ENCODE measurements at places on chromosomes 5 and 9.

GRCh38 chr5:133284306-133284705 is 232.5 kb downstream of the HSPA4 start:
- ATAC-seq: no peak

- ATAC-seq: no peak
Measured at GRCh38 chr5:177427919-177428573, 1.6 kb downstream of the GRK6 start.

DNA sequence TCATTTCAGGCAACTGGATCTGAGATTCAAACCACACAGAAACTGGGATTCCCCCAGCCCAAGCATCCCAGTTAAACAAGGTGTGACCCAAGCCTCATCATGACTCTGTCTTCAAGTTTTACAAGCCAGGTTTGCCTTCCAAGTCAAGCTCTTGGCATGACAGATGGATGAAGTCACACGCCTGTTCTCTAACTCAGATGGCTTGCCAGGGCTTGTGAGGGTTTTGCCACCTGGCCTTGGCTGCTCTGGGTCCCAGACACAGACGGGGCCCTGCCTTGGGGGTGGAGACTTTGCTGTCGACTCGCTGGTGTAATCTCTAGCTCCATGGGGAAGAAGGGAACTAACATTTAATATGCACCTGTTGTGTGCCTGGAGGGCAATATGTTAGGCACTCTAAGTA is 95.8 kb upstream of the RARS1 start:
- ATAC-seq: no peak

DNA sequence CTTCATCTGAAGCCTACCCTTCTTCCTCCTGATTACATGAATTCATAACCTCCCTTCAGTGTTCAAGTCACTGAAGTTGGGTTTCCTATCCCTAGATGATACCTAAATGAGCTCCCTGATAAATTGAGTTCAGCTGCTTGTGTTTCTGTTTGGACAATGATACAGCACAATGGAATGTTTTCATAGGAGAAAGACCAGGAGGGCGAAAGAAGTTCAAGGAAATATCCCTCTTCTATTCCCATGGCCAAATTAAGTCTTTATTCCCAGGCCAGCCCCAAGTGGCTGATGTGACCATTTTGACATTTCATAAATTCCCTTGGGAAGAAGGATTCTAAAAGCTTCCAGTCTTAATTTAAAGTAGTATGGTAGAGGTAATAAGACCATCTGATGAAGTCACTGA is 555.8 kb upstream of the CLINT1 start:
- ATAC-seq: peak; percentile 90

DNA sequence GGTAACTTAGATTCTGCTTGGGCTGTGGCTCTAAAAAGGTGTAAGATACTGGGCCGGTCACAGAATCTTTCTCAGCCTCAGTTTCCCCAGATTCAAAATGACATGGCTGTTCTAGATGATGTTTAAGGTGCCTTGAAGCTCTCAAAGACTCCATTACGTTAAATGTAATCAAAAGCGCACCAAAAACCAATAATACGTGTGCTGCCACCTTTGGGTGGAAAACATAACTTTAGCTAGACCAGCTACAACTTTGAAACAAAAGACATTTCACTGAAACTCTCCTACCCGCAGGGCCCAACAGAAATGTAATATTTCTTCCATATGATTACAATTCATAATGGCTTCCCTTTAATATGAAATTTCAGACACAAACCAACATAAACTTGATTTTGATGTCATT is 35.0 kb upstream of the PCSK5 start:
- peak; percentile 53 for ATAC-seq

DNA sequence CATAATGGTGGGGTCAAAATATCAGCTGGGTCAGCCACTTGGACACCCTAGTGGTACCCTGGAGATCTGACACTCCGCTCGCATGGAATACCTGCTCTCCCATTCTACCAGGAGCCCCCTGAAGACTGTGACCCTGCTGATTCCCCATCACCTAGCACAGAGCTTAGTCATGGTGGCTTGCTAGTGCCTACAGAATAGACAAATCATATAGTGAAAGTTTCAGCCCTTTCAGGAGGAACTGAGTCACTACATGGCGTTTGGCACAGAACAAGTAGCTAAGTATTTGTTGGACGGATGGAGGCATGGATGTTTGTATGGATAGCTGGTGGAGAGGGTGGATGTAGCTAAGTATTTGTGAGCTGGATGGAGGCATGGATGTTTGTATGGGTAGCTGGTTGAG is 65.3 kb downstream of the LMX1B start:
- ATAC-seq: no peak

GRCh38 chr9:132447346-132447745 is 37.3 kb downstream of the CFAP77 start:
- ATAC-seq: 0 out of 3 replicates have a peak, but pooled peaks have one; percentile 22

DNA sequence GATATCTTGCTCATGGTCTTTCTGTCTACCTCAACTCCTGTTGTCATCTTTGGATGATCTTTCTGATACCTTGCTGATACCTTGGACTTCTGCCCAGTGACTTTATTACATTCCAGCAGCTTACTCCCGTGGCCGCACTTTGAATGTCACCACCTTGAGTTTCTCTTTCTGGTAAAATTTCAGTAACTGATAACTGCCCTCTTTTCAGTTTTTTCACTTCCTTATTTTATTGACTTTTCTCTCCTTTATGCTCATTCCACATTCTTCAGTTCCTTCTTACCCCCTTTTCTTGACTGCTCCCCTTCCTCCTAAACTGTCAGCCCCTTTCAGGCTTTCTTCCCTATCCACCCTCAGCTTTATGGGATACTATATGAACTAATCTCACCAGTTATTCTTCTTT is 7.0 kb upstream of the FBXO4 start:
- ATAC-seq: no peak

DNA sequence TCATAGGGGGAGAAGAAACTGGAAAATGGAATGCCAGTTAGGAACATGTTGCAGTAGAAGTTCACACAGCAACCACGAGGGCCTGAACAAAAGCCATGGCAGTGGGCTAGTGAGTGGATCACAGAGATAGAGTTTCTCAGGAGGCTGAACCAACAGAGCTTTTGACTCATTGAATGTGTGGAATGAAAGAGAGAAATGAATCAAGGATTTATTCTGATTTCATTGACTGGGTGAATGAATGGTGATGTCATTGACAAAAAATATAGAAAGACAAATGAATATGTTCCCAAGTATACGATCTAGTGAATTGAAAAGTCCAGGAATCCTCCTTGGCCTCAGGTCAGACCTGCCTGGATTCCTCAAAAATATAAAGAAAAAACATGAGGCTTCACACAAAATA is 99.2 kb downstream of the ZNF462 start:
- no peak for ATAC-seq

GRCh38 chr9:133715866-133716563 is 22.1 kb downstream of the SARDH start:
- peak; percentile 50 for ATAC-seq

DNA sequence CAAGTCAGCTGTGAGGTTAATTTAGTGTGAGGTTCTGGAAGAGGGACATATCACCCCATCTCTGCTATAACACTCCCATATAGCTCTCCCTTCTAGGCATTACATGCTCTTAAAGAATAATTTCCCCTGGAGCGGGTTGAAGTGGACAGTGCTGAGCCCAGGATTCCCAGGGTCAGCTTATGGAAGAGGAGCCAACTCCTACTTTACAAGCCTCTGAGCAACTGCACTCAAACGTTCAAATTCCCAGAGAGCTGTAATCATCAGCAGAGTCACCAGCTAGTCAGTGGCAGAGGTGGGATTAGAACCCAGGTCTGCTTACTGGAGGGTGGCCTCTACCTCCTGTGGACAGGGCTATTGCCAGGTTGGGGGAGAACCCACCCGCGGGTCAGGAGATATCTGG is 1.4 kb downstream of the NEURL1B start:
- ATAC-seq: no peak

GRCh38 chr9:95981761-95982390 is 106.4 kb downstream of the ERCC6L2 start:
- no peak for ATAC-seq

GRCh38 chr9:20292002-20292401 is 330.3 kb downstream of the MLLT3 start:
- ATAC-seq: peak; percentile 87

DNA sequence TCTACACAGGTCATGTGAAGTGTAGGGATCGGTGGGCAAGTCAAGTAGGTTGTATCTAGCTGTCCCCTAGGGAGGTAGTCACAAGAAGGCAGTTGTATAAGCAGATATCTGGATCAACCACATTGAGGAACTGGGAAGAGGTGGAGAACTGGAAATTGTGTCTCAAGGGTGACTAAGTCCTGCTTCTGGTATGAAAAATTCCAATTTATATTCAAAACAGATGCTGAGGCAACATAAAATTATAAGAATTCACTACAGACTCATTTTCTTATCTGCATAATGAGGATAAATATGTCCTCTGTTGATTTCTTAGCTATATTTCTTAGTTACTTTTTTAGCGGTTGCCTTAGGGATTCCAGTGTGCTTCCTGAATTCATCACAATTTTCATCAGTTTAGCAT is 46.8 kb downstream of the GALNT12 start:
- peak; percentile 58 for ATAC-seq

GRCh38 chr5:138878437-138879235 is 3.5 kb upstream of the LRRTM2 start:
- ATAC-seq: no peak

DNA sequence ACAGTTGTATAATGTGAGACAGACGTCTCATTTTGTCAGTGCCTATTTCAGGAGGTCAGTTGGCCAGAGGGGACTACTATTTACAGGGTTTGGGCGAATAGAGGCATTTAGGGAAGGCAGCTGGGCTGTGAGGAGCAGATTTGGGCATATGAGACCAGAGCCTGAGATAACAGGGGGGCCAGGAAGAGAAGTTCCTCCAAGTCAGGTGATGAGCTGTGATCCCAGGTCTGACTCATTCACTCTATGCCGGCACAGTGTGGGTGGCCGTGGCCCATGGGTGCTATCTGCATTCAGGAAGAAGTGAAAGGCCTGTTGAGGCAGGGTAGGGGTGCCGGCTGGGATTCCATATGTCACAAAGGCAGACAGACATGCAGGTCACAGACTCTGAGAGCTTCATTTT is 142.8 kb downstream of the PDZD2 start:
- no peak for ATAC-seq

GRCh38 chr5:157665467-157666070 is 5.8 kb upstream of the C5orf52 start:
- no peak for ATAC-seq

- no peak for ATAC-seq
Measured at GRCh38 chr5:68562308-68562707, 346.8 kb downstream of the PIK3R1 start.

DNA sequence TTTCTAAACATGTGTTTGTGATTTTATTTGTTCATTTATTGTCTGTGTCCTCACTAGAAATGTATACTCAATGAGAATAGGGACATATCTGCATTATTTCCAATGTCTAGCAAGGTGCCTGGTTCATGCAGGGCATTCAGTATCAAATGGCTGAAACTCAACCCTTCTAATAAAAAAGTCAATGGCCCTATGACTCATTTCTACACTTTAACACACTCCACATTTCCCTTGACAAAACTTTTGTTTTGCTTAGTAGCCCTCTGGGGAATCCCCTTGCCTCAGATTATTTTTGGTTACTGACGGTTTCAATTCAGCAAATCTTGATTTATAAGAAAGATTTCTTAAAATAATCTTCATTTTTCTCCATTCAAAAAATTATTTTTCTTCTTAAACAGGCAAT is 206.0 kb upstream of the DMRTA1 start:
- 0 out of 3 replicates have a peak, but pooled peaks have one; percentile 10 for ATAC-seq

DNA sequence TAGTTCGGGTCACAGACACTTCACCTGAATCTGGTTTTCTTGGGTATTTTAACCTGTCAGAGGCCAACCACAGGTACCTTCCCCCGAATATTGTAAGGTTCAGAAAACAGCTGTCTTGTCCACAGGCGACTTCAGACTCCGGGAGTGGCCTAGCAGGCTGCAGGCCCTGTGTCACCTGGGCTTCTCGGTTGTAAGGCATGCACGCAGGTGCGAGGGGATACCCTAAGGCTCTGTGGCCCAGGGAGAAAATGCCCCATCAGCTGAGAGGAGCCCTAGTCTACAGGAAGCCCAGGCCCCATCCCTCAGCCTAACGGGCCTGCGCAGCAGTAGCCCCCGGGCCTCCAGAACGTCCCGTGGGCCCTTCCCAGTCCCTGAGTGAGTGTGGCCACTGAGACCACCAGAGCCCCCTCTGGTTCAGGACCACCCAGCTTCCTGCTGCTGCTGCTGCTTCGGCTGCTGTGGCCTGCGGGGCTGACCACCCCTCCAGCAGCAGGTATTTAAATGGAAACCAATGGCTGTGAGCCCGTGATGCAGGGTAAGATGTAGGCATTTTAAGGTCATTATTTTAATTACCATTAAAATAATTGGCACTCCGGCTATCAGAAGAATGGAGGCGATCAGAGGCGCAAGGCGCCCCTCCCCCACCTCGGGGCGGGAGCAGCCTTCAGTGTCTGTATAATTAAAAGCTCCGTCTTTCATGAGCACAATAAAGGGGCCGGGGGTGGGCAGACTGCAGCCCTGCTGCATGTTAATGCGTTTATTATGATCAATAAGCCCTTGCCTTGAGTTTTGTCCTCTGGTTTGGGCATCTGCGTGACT is 65.4 kb downstream of the PSMB7 start:
- no peak for ATAC-seq

- no peak for ATAC-seq
Measured at GRCh38 chr5:168427224-168427623, 59.0 kb upstream of the RARS1 start.

GRCh38 chr5:139141446-139142204 is 56.5 kb downstream of the SIL1 start:
- no peak for ATAC-seq

DNA sequence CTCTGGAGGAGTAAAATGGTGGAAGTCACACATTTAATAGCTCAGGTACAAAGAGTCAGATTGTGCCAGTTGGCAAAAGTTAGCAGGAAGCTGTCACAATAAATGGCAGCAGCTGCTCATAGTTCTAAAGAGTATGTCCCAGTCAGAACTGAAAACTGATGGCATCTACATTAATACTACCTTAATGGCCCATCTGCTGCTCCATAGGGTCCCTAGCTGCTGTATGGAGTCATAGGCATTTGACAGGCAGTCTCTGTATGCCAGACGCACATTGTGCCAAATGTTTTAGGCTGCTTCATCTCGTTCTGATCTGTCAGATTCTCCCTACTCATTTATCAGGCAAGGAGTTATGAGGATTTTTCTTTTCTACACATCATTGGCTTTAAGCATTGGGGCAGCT is 515.8 kb upstream of the ARRDC3 start:
- no peak for ATAC-seq

DNA sequence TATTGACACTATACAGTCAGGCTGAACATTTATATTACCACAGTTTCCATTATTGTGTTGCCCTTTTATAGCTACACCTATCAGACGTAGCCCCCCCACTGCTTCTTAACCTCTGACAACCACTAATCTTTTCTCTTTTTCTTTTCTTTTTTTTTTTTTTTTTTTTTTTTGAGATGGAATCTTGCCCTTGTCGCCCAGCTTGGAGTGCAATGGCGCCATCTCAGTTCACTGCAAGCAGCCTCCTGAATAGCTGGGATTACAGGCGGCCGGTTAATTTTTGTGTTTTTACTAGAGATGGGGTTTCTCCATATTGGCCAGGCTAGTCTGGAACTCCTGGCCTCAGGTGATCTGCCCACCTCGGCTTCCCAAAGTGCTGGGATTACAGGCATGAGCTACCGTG is 75.4 kb downstream of the UHRF2 start:
- no peak for ATAC-seq

GRCh38 chr5:159972538-159973362 is 36.2 kb upstream of the TTC1 start:
- no peak for ATAC-seq

GRCh38 chr5:68021227-68021626 is 194.3 kb upstream of the PIK3R1 start:
- no peak for ATAC-seq

GRCh38 chr5:144864118-144864517 is 693.4 kb downstream of the KCTD16 start:
- ATAC-seq: no peak

- ATAC-seq: no peak
Measured at GRCh38 chr9:17555362-17556054, 23.4 kb upstream of the SH3GL2 start.
